ENCODE measurements at places on chromosomes 3 and 15.
A peak's percentile ranks its signal among the peaks of the same experiment; 100 is the strongest.

DNA sequence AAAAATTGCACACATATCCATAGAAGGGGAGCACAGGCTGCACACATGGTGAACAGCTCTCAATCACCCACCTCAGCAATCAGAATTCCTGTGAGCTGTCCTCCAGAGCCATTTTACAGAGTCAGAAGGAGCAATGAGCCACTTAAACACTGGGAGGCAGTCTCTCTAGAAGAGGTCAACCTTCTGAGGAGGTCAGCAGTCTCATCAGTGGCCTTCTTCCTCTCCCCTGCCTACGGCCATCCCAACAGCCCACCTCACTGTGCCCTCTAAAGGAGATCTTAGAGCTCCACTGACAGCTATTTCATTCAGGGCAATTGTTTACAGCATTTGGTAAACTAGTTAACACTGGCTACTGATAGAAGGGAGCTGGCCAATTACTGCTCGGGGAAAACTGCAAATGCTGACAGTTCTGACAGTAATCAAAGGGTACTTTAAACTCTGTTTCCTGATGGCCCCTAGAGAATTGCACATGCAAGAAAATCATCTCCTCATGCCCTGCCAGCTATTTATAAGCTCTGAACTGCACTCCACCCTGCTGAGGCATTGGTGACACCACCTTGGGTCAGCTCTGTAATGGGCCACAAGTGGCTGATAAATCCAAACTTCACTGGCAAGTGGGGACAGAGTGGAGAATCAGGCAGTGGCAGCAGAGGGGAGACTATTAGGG, 42.1 kb upstream of the TSPAN3 start:
- DNase-seq: no peak

- DNase-seq: no peak
Measured at GRCh38 chr15:73264881-73265280, 103.9 kb downstream of the HCN4 start.

DNA sequence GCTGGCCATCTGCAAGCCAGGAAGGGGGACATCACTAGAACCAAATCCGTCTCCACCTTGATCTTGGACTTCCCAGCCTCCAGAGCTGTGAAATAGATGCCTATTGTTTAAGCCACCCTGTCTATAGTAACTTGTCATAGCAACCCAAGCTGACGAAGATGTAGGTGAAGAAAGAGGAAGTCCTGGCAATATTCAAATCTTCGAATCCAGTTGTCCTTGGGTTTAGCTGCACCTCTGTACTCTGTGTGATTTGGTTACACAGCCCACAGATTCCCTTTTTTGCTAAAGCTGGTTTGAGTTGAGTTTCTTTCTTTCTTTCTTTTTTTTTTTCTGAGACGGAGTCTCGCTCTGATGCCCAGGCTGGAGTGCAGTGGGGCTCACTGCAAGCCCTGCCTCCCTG, 68.0 kb upstream of the XCR1 start:
- no peak for DNase-seq

GRCh38 chr3:98563661-98564281, 29.6 kb downstream of the CPOX start:
- no peak for DNase-seq

- no peak for DNase-seq
Measured at GRCh38 chr3:42755681-42756578, 17.1 kb downstream of the CCDC13 start.

- no peak for DNase-seq
Measured at GRCh38 chr15:63186065-63186464, 3.3 kb upstream of the RAB8B start.

DNA sequence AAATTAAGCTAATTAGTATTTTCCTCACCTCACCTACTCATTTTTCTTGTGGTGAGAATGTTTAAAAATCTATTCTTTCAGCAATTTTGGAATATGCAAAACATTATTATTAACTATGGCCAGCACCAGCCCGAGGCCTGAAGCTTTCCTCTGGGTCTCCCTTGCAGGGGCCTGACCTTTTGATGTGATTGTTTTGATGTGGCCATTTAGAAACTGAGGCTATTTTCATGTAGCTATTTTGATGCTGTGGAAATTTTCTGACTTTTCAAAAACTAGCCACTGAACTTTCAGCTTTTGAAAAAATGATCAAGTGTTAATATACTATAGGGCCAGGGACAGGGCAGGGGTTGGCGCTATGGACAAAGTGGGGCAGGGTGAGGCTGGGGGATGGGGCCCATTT, 8.2 kb upstream of the CCR9 start:
- DNase-seq: no peak

DNA sequence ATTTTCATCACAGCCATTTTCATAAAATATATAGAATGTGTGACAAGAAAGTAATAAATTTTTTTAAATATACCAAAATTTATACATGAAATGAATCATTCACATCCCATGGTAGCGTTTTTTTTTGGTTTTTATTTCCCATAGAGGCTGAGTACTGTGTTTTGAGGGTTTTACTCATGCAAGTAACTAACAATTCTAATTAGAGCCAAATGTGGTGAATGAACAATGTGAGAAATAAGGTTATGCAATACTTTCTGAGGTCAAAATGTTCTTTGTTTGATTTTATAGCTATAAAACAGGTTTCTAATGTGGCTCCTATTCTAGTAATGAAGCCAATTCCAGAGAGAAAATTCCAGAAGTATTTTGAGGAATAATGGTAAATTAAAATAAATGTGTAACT, 386.8 kb downstream of the TBC1D5 start:
- DNase-seq: no peak

- no peak for DNase-seq
Measured at GRCh38 chr3:52249683-52250082, 4.1 kb downstream of the PPM1M start.

GRCh38 chr3:52682016-52682415, 3.7 kb downstream of the PBRM1 start:
- DNase-seq: no peak

GRCh38 chr15:23645371-23646164, 2.1 kb downstream of the MAGEL2 start:
- no peak for DNase-seq

GRCh38 chr3:114290911-114291901, 2.6 kb upstream of the TIGIT start:
- DNase-seq: peak; percentile 33

- DNase-seq: no peak
Measured at GRCh38 chr3:100562224-100562857, 47.1 kb upstream of the ADGRG7 start.

- DNase-seq: peak; percentile 55
Measured at GRCh38 chr3:167032267-167032876, 347.7 kb downstream of the ZBBX start.

GRCh38 chr3:21989341-21990042, 238.5 kb upstream of the ZNF385D start:
- no peak for DNase-seq

- DNase-seq: no peak
Measured at GRCh38 chr3:157081626-157082210, 78.2 kb downstream of the CCNL1 start.

- DNase-seq: no peak
Measured at GRCh38 chr15:47829667-47830066, 112.4 kb downstream of the SEMA6D start.

DNA sequence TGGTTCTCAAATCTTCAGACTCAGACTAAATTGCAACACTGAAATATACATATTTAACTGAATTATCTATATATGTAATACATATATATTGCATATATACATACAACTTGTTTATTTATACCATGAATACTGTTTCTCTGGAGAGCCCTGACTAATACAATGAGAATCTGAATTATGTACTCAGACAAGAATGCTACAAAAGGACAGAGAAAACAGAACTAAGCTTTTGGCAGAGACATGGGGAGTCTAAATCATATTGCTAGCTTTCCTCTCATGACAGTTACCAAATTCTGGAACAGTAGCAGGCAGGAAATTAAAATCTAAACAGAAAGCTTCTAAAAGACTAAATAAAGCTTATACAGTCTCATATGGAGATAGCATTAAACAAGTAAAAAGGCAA, 142.4 kb upstream of the KCNMB2 start:
- no peak for DNase-seq

- no peak for DNase-seq
Measured at GRCh38 chr3:145936971-145937370, 224.0 kb downstream of the PLOD2 start.

DNA sequence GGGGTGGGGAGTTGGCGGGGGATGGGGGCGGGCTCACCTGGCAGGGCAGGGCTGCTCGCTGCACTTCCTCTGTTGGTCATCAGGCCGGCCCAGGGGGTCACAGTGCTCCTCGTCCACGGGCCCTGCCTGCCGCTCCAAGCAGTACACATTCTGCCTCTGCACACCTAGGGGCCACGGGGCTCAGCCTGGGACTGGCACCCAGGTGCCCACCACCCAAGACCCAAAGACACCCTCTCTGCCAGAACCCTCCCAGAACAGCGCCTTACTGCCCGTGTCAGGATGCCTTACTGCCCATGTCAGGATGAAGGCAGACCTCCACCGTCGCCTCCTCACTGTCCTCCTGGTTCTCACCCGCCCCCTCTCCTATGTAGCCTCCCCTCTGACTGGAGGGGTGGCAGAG, 43.2 kb downstream of the ADAMTS7 start:
- DNase-seq: no peak

- no peak for DNase-seq
Measured at GRCh38 chr3:194277104-194277785, 73.9 kb downstream of the CPN2 start.

GRCh38 chr3:78825858-78826215, 942.0 kb downstream of the ROBO1 start:
- DNase-seq: no peak

- no peak for DNase-seq
Measured at GRCh38 chr3:189529889-189530471, 101.2 kb upstream of the TP63 start.

- DNase-seq: no peak
Measured at GRCh38 chr15:85099195-85099803, 117.6 kb downstream of the PDE8A start.

GRCh38 chr15:53802672-53803071, 43.2 kb upstream of the WDR72 start:
- DNase-seq: no peak

DNA sequence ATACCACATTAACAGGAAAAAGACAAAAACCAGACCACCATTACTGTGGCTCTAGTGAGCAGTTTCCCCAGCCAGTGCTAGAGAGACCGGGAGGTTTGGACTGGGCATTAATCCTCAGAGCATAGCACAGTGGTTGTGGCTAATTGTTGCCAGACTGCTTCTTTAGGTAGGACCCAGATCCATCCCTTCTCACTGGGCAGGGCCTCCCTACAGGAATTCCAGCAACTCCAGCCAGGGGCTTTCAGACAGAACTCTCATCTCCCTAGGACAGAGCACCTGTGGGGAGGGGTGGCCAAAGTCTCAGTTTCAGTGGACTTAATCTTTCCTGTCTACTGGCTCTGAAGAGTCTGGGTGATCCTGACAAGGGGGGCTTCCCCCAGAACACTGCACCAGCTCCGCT, 759.6 kb downstream of the SQOR start:
- DNase-seq: no peak

GRCh38 chr3:150887031-150887430, 18.2 kb downstream of the MINDY4B start:
- no peak for DNase-seq

DNA sequence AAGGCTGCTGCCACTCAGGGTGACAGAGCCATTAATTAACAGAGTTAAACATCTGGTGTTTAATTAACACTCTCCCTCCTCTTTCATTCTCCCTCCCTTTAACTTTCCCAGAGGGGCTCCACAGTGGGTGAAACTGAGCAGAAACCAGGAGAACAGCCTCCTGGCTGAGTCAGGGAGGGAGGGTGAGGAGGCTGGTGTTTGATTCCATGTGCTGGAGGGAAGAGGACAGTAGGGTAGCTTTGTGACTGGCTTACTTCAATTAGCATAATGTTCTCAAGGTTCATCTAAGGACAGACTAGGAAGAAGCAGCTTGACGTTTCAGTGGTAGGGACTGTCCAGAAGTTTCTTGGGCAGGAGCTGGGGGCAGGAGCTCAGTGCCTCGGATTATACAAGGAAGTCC, 62.8 kb downstream of the SEMA5B start:
- DNase-seq: no peak

DNA sequence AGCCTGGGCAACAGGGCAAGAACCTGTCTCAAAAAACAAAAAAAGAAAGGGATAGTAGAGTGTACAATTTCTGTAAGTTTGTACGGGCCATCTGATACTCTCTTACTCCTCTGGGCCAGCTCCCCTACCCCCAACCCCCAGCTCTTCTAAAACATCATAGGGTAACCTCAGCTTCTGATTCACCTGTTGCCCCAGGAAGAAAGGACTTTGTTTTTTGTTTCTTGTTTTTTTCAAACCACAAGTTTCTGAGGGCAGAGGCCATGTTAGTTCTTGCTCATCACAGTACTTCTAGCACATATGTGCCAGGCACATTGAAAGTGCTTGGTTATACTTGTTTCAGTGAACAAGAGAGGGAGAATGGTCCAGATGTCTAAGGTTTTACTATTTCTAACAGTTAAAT, 20.2 kb downstream of the ATOSA start:
- no peak for DNase-seq

- no peak for DNase-seq
Measured at GRCh38 chr3:86594838-86595237, 396.1 kb downstream of the VGLL3 start.

DNA sequence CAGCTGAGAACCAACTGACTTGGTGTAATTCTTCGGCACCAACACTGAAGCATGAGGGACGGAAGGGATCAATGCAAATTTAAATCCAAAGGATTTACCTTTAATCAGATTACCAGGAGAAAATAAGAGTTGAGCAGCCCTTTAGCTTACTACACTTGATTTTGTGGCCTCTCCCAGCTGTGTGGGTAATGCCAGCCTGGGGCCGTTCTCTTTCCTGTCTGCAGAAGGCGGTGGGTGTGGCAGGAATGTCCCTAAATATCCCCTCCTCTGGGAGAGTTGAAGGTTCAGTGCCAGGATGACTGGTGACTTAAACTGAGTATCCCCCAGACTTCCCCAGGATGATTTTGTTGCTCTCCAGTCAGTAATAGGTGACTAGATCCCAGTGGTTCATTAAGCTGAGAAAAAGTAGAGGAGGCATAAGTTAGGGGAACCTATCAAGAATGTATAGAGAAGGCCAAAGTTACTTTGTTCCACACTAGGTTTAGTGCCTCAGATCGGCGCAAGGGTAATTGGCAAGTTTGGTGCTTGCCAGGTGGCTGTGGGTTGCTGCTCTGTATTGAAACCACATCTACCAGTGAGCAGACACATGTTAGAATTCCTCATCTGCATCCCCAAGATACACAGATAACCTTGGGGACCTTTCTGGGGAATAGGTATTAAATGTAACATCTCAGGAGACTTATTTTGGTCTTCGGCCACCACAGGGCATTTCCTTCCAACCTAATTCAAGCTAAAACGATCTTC, 23.1 kb downstream of the MAPKBP1 start:
- no peak for DNase-seq

DNA sequence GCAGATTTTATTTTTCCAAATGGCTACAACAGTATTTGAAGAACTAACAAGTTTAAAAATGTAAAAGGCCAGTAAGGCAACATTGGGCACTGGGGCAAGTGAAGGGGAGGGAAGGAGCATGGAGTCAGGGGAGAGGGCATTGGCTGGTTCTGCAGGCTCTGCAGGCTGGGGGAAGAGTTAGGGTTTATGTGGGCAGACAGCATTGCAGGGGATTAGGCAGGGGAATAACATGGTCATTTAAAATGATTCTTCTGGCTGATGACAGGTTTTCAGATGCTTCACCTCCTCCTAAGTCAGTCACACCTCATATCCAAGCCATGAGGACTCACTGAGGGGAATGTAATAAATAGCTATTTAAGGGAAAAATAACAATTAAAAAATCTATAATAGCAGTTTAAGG, 52.6 kb downstream of the BTD start:
- DNase-seq: no peak

GRCh38 chr15:47719730-47720129, 2.4 kb downstream of the SEMA6D start:
- DNase-seq: no peak

- no peak for DNase-seq
Measured at GRCh38 chr3:57974796-57975388, 33.3 kb upstream of the FLNB start.

GRCh38 chr3:106452096-106452495, 583.3 kb upstream of the CBLB start:
- no peak for DNase-seq
